Stimulated activated CD4-positive, alpha-beta T cell treated with anti-CD3 and anti-CD28 coated beads, Interleukin-12 subunit alpha, Interleukin-12 subunit beta, amount 100 ng/mL, for 4 hours (primary cell): ENCODE measurements at places on chromosomes 1 and 21.

DNA sequence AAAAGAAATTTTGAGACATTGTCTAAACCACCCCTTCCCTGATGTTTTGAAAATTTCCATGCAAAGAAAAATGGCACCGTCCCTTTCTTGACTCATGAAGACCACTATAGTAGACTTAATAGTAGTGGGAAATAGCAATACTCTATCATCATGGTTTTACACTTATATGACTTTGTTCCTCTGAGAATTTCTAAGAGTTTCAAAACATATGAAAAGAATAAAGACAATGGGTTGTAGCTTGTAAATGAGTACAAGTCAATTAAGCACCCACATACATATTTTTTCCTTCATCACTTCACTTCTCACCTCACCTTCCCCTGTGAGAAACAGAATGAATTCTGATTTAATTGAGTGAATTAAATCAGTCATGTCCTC, 151.7 kb downstream of the LYPLAL1 start:
- no peak for DNase-seq

DNA sequence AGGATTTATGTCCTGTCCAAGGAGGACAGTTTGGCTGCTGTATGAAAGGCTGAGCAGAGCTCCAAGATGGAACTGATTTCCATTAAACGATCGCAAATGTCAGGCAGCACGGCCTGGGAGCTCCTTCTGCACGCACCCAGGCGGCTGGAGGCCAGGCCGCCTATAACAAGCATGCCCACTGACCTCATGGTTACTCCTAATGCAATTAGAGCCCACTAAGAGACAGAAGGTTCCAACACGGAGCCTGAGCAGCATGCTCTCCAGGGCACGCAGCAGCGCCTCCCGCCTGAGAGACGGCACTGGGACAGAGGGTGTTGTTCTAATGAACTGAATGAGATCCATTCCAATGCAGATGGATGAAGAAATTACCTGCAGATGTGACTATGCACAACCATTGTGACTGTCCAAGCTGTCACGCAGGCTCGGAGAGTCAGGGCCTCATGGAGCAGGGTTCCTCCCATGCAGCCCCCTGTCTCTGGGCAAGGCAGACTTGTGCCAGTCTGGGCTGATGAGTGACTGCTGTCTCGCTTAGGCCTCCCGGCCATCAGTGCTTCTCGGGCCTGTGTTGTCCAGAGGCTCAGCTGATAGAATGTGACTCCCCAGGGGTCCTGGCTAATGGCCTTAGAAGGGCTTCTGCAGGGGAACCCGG, 25.2 kb upstream of the CDCA8 start:
- no peak for DNase-seq

DNA sequence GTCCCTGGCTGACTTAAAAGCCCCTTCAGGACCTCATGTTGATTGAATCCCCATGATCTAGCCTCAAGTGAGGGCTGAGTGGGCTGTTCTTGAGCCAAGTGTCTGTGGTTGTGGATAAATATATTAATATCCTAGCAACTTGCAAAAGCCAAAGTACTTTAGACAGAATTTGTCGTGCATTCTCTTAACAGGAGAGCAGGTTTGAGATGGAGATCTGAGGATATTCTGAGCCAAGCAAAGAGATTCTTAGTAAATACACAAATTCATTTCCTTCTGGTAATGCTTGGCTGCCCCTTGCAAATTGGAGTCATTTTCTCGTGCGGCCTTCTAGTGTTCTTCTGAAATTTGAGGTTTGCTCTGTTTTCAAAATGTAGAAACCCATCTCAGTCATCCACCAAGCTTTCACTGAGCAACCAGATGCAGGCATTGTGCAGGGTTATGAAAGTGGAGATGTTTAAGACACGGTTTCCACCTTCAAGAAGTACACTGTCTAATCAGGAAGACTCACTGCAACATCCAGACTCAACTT, 242.1 kb upstream of the JUN start:
- no peak for DNase-seq

- DNase-seq: no peak
Measured at GRCh38 chr1:243559575-243560162, 290.4 kb downstream of the AKT3 start.

- DNase-seq: no peak
Measured at GRCh38 chr1:109225308-109225707, 11.6 kb downstream of the SARS1 start.

GRCh38 chr1:27042670-27043069, 30.0 kb upstream of the TENT5B start:
- no peak for DNase-seq

- no peak for DNase-seq
Measured at GRCh38 chr1:59779949-59780348, 34.8 kb upstream of the HOOK1 start.

DNA sequence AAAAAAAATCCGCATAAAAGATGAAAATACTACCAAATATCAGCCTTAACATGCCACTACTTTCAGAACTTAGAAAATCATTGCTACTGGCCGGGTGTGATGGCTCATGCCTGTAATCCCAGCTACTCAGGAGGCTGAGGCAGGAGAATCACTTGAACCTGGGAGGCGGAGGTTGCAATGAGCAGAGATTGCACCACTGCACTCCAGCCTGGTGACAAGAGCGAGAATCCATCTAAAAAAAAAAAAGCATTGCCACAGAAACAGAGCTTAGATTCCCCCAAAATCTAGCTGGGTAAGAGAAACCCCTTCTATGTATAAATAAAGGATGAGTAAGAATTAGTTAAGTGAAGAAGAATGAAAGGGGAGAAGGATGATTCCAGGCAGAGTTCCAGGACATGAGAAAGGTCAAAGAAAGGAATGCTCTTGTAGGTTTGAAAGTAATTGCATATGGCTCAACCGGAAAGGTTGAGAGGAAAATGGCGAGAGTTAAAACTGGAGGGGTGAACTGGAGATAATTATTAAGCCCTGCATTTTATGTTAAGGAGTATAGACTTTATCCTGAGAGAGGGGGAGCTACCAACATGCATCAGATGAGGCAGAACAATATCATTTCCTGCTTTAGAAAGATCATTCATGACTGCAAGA, 19.7 kb upstream of the NRDC start:
- DNase-seq: no peak

DNA sequence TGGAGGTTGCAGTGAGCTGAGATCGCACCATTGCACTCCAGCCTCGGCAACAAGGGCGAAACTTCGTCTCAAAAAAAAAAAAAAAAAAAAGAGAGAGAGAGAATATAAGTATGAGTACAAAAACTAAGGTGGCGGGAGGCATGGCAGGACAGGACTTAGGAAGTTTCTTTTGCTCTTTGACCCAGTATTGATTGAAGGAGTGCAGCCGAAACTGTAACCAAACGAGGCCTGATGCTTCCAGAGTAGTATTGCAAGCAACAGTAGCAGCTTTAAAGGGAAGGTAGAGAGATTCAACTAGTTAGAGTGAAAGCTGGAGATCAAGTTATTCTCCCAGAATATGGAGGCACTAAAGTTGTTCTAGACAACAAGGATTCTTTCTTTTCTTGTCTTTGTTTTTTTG, 99.2 kb upstream of the CASZ1 start:
- no peak for DNase-seq

GRCh38 chr1:33433509-33434362, 2.8 kb upstream of the PHC2 start:
- no peak for DNase-seq

GRCh38 chr1:226304291-226304955, 4.5 kb downstream of the LIN9 start:
- DNase-seq: no peak

DNA sequence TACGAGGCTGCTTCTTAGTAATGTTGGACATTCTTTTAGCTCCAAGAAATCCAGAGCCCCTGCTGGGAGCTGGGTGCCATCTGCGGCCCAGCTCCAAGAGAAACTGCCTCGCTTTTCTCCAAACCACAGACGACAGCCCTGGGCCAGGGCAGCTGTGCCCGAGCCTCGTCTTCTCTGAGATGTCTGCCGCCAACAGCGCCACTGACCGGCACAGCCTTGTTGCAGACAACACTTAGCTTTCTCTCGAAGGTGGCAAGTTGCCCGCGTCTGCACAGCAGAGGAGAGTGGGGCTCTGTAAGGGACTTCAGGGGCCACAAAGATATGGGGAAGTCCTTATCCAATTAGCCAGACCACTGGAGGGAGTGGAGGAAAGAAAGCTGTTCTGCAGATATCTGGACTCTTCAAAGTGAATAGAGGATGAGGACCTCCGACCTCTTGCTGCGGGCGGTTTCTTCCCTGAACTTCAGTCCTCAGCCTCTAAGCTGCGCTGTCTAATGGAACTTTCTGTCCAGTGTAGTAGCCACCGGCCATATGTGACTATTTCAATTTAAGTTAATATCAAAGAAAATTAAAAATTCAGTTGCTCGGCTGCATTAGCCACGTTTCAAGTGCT, 63.9 kb upstream of the DISP3 start:
- DNase-seq: no peak

DNA sequence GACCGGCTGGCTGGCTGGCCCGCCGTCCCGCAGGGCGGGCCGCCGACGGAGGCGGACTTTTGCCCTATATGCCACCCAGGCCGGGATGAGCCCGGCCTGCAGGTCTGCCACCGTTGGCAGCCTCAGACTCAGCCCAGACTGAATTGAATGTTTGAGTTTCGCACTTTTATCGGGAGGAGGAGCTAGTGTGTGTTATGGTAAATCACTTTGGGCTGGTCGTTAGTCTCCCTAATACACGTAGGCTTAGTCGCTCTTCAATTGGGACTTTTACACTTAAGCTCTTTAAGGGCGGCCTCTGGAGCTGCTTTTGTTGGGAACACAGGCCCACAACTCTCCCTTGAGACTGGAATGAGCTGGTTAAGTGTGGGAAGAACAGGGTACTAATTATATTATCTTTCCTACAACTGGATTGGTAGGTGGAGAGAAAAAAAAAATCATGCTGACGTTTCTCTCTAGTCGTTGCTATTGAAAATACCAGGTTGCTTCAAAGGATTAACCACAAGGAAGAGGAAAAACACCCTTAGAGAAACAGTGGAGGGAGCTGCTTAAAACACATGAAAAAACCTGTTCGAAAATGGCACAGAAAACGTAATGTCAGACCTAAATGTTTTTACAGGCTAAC, 1.4 kb upstream of the IRF2BP2 start:
- DNase-seq: no peak

DNA sequence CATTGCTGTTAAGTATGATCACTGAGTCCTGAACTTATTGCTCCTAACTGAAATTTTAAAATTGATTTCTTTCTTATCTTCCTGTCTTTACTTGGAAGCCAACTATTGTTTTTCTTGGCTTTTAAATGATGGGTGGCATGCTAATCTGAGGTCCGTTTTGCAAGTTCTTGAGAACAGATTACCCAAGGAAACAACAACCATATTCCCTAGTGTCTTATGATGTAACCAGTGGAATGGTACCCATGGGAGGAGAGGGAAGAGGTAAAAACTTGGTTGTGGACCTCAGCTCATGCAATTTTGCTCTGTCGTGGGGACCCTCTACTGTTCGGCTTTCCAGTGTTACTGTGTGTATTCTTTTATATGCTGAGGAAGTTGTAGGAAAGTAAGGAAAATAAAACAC, 454.8 kb upstream of the ADAMTS5 start:
- DNase-seq: no peak

GRCh38 chr1:46130606-46131005, 1.8 kb downstream of the PIK3R3 start:
- no peak for DNase-seq

GRCh38 chr21:41481191-41481590, 26.8 kb downstream of the TMPRSS2 start:
- no peak for DNase-seq

DNA sequence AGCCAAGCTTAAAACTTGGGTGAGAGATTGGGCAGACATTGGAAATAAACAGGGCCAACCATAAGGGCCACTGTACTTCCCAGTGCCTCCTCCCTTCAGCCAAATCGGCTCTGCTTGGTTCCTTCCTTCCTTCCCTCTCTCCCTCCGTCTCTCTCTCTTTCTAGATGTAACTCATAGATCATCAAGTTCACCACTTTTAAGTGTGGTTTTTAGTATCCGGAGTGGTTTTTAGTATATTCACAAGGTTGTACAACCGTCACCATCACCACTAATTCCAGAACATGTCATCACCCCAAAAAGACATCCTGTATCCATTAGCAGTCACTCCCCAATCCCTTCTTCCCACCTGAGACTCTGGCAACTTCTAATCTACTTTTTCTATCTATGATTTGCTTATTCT, 51.0 kb downstream of the MYSM1 start:
- no peak for DNase-seq

DNA sequence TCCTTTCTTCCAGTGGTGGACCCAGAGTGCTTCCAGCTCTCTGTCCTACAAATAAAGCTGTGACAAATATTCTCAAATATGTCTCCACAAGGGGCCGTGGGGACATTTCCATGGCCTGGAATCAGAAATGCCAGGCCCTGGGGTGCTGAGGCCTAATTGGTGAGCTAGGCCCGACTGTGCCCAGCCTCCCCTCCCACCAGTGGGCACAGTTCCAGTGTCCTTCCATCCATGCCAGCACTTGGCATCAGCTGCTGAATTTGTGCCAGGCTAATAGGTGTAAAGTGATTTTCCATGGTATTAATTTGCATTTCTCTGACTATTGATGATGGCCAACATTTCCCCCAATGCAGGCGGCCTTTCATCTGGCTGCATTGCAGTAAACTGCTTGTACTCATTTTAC, 48.5 kb upstream of the B3GALT5 start:
- DNase-seq: no peak

- DNase-seq: no peak
Measured at GRCh38 chr1:227170361-227171166, 147.7 kb downstream of the CDC42BPA start.

- DNase-seq: no peak
Measured at GRCh38 chr1:113931451-113931851, 2.3 kb downstream of the HIPK1 start.

- DNase-seq: no peak
Measured at GRCh38 chr1:107935396-107936064, 29.4 kb downstream of the VAV3 start.

GRCh38 chr1:234912548-234913277, 215.9 kb downstream of the TOMM20 start:
- DNase-seq: no peak

GRCh38 chr1:180925471-180926051, 12.9 kb downstream of the KIAA1614 start:
- no peak for DNase-seq

GRCh38 chr1:48627486-48627885, 149.2 kb downstream of the BEND5 start:
- DNase-seq: no peak

- no peak for DNase-seq
Measured at GRCh38 chr1:67626090-67626860, 58.7 kb upstream of the GADD45A start.

DNA sequence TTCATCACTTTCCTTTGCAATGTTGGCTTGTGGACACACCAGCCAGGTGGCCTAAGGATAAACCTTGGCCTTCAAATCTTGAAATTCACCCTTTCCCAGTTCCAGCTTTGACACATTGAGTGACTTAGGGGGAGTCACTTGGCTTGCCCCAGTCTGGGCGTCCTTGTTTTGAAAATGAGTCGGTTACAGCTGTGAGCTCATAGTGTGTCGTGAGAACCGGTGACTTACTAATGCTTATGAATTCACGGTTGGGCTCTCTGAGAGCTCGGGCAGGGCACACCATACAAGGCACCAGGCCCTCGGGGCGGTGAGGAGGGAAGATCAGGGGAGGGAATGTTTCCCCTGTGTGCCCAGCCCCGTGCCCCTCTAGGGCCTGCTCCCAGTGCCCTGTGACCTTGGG, 126.9 kb upstream of the TMPRSS2 start:
- no peak for DNase-seq
